Suppressor macrophage (primary cell): ENCODE measurements at places on chromosomes 2 and 18.

- no peak for DNase-seq
These were observed 16.0 kb downstream of the TMEM177 start for GRCh38 chr2:119694845-119695521.

DNA sequence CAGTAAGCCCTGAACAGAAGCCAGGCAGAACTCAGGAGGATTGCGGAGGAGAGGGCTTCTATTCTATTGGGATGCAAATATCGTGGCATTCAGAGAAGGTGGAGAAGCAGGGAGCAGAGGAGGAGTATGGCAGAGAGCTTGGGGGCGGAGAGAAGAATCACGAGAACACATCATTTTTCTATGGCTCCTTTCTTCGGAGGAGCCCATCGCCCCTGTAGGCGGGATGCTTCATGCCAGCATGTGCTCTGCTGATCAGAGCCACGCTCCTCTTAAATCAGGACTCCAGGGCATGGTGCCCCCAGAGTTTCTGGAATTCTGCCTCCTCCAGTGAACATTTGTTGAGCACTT lies 71.1 kb downstream of the CIB4 start:
- no peak for DNase-seq

- no peak for DNase-seq
These were observed 77.3 kb downstream of the TEX51 start for GRCh38 chr2:126975671-126976655.

DNA sequence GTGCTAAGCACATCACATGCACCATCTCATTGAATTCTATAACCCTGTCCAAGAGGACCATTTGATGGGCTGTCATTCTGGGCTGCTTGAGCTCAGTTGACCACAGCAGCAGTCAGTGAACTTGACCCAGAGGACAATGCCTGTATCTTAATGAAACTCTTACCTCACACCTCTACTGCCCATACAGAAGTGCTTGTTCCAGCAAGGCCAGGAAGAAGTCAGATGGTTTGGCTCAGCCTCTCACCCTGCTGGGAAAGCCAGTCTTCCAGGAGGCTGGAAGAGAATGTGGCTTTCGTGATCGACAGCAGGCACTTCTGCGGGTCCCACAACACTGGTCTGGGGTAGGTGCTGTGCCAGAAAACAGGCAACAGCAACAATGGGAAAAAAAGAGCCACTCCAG lies 47.3 kb downstream of the CFAP221 start:
- no peak for DNase-seq

GRCh38 chr2:230798769-230799399 lies 65.9 kb upstream of the ITM2C start:
- DNase-seq, result peak; percentile 53

DNA sequence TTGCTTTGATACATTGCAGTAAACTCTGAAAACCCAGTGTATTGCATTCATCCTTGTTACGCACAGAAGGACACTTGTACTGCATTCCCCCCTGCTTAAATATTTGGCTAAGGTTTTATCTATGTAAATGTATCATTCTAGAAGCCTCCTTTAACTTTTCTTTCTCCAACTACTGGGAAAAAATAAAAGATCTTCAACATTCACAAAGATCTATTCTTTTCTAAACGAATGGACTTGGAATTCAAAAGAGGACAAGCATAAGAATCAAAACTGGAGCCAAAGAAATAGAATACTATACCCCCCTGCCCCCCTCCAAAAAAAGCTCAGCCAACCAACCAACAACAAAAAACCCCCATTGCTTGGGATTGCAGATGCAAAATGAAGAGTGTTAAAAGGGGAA lies 136.9 kb downstream of the EPHA4 start:
- no peak for DNase-seq

DNA sequence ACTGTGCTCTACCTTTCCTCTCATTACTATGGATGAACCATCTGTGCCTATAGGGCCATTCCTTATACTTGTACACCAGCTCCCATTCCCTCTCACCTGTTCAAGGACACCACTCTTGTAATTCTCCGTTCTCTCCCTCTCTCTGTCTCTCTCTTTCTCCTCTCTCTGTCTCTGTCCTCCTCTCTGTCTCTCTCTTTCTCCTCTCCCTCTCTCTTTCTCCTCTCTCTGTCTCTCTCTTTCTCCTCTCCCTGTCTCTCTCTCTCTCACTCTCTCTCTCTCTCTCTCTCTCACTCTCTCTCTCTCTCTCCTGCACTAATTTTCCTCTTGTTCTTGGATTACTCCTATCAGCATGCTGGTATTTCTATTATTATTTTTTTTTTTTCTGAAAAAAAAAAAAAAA lies 78.9 kb upstream of the RMDN2 start:
- DNase-seq, result no peak

DNA sequence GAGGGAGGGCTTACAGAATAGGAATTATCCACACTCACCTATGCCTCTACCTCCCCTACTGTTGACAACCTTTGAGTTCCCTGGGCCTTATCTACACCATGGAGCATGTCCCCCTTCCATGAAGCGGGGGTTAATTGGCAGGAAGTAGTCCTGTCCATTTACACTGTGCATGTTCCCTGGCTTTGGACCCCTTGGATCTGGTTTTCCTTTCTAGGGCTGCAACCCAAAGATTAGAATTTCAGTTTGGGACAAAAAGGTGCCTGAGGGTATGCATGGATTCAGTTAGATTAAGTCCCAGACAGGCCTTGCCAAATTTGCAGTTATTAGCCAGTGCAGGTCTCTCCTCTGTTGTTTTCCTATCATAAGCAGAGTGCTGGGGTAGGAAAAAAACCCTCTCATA lies 180.3 kb downstream of the CMPK2 start:
- no peak for DNase-seq
